ENCODE measurements at places on chromosomes 16 and 17.

- no peak for DNase-seq
Observed at GRCh38 chr17:68785565-68786486, 169.4 kb downstream of the ABCA8 start.

GRCh38 chr17:82564241-82564640 lies 44.7 kb downstream of the FOXK2 start:
- no peak for DNase-seq

GRCh38 chr17:9475101-9475658 lies 100.4 kb downstream of the STX8 start:
- DNase-seq = no peak

GRCh38 chr16:21610006-21610544 lies 10.7 kb downstream of the METTL9 start:
- DNase-seq = no peak

DNA sequence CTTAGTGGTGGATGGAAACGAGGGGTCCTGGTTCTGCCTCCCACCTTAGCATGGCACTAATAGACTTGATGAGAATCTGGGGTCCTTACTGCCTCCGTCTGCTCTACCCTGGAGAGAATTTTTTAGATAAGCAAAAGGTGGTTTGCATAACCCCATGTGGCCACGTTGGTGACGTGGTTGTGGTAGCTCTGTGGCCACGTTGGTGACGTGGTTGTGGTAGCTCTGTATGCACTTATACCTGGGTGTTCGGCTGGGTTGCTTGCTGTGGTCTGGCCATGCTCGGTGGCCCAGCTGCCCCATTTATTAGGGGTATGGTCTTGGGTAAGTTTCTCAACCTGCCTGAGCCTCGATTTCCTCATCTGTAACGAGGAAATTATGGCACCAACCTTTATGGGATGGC lies 13.0 kb downstream of the SPIRE2 start:
- DNase-seq = no peak

GRCh38 chr17:2049333-2050299 lies 5.3 kb upstream of the HIC1 start:
- peak; percentile 77 for DNase-seq

GRCh38 chr17:76074390-76075363 lies at the start of gene GALR2:
GALR2 (plus strand) TSS chr17:76074781; CDS start chr17:76074884, 103 bp downstream.
- peak; percentile 23 for DNase-seq

- DNase-seq = no peak
Observed at GRCh38 chr17:78862073-78863023, 21.7 kb upstream of the USP36 start.

Data from NCI-H1417 (cell line).